ENCODE measurements at places on chromosomes 5 and 9.

- no peak for DNase-seq
Measured at GRCh38 chr5:97192580-97193354, 9.7 kb upstream of the RIOK2 start.

DNA sequence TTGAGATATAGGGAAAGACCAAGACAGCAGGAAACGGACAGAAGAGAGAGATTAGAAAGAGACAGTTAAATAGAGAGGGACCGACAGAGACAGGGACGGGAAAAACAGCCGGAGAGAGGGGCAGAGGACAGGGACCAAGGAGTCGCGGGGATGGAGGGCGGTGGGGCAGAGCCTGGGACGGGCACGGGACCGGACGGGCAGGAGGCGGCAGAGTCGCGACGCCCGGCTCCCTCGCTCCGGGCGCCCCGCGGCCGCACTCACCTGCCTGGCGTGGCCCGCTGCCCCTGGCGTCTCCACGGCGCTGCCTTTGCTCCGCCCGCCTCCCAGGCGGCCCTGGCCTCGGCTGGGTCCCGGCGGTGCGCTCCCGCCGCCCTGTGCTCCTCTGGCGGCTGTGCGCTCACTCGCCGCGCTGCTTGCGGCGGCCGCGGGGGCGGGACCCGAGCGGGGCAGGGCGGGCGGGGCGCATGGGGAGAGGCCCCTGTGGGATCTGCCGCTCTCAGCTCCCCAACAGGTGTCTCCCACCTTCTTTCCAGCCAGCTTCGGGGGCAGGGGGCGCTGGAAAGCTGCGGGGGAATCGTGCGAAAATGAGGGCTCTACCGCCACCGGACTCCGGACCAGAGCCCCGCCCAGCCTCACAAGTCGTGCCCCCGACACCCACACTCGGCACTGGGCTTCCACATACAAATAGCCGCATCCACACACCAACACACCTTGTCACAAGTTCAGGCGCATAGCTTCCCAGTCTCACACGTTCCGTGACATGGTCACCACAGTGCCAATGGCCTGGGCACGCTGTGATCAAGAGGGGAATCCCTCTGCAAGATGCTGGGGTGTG, at the start of gene ARID3C:
ARID3C (minus strand) TSS at position 411 of the 835 bp plus-strand sequence. CDS start 1,052 bp downstream, outside the sequence.
- no peak for DNase-seq

DNA sequence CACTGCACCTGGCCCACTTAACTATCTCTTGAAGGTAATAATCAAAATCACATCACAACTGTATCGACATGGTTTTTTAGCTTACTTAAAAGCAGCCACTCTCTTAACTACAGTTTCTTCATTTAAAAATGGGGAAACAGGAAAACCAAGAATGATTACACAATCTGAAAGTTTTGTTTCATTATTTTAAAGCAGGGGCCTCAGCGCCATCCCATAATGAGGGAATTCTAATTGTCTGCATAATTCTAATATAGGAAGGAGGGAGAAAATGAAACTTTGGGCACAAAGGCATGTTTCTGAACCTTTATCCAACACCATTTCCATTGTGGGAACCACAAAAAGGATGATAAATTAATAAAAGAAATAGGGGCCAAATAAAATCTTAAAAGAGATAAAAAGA, 7.6 kb downstream of the HACD4 start:
- DNase-seq: no peak

DNA sequence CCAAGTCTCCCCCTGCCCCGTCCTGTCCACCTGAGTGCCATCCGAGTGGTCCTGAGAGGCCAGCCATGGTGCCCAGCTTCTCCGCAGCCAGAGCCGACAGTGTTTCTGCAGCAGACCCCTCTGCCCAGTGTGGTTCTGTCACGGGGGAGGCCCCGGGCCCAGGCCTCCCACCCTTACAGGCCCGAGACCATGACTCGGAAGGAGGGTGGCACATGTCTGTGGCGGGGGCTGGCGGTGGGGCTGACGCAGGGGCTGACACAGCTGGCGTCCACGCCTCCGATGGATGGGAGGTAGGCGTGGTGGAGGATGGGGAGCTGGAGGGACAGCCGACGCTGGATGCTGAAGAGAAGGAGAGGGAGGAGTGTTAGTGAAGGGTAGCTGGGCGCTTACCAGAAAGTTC, 35.0 kb upstream of the TBC1D2 start:
- DNase-seq: no peak

DNA sequence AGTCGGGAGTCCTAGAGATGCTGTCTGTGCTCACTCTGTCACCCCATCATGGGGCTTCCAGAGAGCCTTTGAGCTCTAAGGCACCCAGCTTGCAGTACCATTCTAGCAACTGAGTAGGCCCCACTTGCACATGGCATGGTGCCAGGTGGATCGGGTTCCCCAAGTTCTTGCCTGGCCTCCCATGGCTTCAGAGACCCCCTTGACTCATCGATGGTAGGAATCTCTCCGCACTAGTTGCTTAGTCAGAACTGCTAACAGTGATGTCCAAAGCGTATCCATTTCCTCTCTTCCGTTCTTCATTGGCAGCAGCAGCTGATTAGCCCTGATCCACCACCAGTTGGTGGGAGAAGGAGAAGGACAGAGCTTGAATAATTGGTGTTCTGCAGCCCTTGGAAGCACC, 70.3 kb upstream of the RARS1 start:
- no peak for DNase-seq

DNA sequence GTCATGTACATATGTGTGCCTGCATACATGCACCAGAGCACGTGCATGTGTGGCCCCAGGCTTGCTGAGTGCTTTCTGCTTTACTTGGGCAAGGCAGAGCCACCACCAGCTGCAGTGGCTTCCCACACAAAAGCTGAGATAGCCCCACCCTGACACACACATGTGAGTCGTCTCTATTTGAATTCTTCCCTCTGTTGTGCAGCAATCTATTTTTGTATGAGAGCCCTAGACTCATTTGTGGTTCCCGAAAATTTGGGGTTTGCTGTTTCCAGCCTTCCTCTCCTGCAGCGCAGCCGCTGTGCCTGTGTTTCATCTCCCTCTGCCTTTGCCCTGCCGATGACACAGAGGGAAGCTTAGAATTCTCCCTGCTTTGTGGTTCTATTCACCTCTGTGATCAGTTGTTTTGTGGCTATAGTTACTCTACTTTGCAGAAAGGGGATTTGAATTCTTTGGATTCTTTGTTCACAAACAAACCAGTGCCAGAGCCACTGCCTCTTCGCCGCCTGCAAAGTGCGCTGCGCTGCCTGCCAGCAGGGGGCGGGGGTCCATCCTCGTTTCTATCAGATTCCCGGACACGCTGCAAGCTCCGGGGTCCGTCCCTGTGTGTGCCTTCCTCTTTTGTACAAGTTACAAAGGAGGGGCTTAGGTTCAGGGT, 95.8 kb upstream of the DAP start:
- DNase-seq: peak; percentile 14

DNA sequence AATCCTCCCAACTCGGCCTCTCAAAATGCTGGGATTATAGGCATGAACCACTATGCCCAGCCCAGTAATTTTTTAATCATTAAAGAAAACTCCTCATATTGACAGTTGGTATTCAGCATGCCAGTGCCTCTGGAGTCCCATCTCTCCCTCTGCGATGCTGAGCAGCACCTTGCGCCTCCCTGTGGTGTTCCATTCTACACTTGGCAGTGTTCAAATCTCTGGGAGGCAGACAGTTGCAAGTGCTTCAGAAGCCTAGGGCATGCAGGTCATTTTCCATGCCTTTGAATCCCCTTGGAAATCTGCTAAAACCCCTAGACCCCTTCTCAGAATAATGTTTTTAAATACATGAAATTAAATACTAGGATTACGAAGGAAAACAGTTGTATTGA, 41.3 kb downstream of the GARNL3 start:
- DNase-seq: no peak

GRCh38 chr9:120842685-120843485, at the start of gene PSMD5:
Gene PSMD5 (minus strand): TSS chr9:120842922. CDS start chr9:120842909, 13 bp downstream.
- DNase-seq: peak; percentile 88

- DNase-seq: no peak
Measured at GRCh38 chr5:24854850-24855249, 210.1 kb upstream of the CDH10 start.

DNA sequence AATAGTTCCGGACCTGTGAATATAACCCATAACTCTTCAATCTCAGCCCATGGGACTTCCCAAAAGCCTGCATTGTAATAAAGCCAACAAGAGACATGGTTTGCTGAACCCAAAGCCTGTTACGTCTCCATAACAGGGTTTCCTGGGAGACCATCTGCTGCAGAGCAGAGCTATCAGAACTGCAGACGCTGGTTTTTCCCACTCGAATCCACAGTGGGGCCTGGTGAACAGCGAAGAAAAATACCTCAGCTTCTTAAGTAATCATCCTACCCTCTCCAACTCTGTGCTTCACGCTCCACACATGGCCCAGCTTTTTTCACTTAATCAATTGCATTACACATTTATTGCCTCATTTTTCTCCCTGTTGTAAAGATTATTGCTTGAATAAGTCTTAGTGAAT, 409.5 kb upstream of the GRIA1 start:
- no peak for DNase-seq

DNA sequence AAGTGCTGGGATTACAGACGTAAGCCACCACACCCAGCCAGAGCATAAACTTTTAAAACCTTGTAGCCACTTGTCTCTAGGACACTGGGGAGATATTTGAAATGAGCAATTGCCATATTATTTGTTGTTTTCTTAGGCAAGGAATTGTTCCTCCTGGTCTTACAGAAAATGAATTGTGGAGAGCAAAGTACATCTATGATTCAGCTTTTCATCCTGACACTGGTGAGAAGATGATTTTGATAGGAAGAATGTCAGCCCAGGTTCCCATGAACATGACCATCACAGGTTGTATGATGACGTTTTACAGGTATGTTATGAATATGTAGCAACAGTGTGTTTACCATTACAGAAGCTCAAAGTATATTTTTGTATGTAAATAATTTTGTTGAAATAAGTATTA, 30.5 kb downstream of the SFXN1 start:
- DNase-seq: no peak

DNA sequence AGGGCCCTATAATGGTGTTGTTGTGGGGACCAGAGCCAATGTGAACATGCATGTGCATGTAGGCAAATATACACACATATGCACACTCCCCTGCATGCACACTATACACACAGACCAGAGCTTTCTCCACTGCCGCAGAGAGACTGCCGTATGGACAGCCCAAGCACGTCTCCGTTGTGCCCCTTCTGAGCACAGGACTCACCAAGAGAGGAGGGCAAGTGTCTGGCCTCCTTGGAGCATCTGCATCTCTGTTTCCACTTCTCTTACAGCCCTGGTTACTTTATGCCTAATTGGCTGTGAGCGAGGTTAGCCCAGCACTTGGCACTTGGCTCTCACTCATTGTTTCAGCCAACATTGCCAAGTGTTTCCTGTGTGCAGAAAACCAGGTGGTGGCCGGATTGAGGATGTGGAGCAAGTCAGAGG, 30.4 kb downstream of the CSF2 start:
- no peak for DNase-seq

- DNase-seq: no peak
Measured at GRCh38 chr9:136178773-136179075, 26.2 kb downstream of the LHX3 start.

- no peak for DNase-seq
Measured at GRCh38 chr5:142501890-142502289, 177.1 kb upstream of the SPRY4 start.

DNA sequence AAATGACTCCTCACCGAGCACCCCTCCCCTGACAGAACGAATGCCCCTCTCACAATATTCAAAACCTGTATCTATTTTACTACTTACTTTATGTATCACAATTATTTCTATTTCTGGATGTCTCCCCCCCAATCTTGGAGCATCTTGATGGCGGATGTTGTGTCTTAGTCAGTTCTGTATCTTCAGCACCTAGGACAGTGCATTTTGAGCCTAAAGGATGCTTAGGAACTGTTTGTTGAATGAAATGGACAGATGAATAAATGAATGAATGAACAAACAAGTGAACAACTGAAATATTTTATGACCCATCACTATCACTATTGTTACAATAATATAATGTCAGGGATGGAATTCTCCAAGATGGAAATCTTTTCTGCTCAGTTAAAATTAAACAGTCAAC, 295.7 kb downstream of the DNAH5 start:
- no peak for DNase-seq

- DNase-seq: no peak
Measured at GRCh38 chr9:113566016-113566711, 102.6 kb downstream of the RGS3 start.

DNA sequence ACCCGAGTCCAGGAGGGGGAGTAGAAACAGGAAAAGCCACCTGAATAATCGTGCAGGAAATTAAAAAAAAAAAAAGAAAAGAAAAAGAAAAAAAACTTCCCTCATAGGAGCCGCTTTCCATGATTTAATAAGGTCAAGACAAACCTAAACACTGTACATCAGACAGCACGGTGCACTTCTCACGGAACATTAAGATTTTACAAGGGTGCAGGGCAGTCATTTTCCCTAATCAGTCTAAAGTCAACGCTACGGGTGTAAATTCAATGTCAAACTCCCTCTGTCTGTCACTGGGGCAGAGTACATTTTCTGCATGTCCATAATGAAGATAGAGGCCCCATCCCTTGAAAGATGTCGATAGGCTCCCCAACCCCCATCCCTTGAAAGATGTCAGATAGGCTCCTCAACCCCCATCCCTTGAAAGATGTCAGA, 139.7 kb downstream of the TSSK1B start:
- DNase-seq: no peak

- DNase-seq: no peak
Measured at GRCh38 chr5:178625679-178626483, 969 bp downstream of the CLK4 start.

DNA sequence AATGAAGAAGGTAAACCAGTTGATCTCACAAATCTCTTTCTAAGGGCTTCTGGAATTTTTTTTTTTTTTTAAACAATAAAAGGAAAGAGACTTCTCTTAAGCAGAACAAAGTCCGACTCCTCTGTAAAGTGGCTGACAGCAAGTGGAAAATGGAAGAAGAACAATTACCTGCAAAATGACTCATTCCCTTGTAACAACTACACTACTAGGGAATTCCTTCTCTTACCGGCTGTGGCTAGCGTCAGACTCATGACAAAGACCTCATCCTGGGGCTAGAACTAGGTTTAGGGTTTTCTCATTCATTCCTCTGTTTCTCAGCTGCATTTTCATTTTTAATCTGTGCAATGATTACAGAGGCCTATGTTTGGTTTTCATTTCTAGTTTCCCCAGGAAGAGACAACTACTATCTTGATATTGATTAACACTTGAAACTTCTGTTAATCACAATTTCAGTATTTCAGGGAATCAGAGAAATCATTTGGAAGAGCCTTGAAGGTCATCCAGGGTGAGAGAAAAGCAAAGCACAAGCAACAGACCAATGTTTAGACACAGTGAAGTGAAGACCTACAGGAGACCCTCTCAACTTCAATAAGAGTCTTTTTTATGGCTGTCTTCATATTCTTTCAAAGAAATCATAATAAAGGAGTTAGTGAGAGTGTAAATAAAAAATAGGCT, 437.9 kb downstream of the RAB3C start:
- DNase-seq: no peak

All from COLO829 (cell line).